AG04449 (cell line): ENCODE measurements at places on chromosomes 2 and 18.

DNA sequence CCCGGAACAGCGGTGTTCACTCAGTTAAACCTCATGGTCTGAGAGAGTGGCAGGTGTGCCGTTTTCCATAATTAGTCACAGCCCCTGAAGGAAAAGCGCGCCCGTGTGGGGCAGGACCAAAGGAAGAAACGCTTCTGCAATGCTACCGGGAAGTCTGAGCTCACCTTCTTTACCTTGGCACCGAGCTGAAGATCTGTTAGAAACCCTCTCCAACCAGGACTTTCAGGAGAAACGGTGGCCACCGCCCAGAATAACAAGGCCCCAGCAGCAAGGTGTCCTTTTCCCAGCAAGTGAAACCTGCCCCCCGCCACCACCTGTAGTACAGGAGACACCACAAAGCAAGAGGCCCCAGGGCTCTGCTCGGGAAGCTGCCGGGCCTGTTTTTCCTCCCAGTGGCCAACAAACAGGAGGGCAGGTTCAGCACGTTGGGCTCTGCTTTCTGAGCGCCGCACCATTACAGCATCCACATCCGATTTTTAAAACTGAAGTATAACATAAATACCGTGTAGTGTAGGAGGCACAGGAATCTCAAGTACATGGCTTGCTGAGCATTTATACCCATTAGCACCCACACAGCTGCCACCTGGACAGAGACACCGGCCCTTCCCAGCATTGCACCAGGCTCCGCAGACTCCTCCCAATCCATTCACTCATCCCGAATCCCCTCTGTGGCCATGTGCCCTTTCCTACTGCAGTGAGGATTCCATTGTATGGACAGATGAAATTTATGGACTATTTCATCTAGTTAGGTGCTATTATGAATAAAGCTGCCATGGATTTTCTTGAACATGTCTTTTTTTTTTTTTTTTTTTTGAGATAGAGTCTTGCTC lies 121.8 kb upstream of the RIOK3 start:
- DNase-seq = no peak

DNA sequence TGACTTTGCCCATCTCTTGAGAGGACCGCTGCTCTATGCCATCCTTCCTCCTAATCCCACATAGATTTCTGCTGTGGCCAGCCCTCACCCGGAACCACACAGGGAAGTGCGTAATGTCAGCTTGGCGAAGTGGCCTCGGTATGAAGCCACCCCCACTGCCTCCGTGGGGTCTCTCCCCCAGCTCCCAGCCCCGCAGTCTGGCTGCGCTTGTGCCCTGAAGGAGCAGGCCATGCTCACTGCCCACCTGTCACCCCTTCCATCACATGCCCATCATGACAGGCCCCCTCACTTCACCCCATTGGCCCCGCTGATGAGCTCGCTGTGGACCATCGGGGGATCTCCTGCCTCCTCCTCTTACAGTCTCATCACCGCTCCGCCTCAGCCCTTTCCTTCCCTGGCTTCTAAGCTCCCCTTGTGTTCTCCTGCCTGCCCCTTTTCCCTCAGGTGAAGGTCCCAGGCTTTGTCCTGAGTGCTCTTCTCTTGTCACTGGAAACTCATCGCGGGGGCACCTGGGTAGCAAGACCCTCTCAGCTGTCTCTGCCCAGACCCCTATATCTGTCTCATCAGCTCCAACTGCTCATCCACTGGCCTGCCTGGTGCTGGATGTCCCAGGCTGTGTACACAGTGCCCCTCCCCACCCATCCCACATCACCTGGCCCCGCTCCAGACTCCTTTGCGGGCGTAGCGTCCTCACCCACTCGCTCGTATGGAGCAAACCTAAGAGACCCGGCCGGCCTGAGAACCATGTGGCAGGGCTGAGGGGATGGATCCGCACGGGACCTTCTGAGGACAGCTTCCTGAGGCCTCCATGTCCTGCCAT lies 81.7 kb downstream of the GLI2 start:
- no peak for DNase-seq

DNA sequence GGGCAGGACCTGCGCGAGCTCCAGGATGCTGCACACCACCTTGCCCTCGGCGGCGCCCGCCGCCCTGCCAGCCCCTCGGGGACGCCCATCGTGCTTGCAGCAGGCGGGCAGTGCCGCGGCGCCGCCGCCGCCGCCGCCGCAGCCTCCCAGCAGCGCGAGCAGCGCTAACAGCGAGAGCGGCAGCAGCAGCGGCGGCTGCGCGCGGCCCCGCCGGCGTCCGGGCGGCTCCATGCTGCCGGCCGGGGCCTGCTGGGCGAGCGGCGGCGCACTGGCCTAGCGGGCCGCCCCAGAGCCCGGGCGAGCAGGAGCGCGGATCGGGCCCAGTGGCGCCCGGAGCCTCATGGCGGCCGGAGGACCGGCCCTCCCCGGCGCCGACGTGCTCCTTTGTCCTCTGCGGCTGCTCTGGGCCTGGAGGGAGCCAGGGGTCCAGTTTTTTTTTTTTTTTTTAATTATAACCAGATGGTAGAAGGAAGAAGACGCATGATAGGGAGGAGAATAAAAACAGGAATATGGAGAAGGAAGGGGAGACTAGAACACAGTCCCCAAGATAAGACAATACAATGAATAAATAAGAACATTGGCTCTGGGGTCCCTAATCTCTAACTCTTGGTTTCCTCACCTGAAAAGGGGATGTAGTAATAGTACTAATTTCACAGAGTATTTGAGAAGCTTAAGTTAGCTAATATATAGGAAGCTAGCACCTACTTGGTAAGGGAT lies 17.1 kb upstream of the ANKRD62 start:
- DNase-seq = no peak

GRCh38 chr2:97878865-97879264 lies 116.9 kb downstream of the TMEM131 start:
- DNase-seq = no peak

DNA sequence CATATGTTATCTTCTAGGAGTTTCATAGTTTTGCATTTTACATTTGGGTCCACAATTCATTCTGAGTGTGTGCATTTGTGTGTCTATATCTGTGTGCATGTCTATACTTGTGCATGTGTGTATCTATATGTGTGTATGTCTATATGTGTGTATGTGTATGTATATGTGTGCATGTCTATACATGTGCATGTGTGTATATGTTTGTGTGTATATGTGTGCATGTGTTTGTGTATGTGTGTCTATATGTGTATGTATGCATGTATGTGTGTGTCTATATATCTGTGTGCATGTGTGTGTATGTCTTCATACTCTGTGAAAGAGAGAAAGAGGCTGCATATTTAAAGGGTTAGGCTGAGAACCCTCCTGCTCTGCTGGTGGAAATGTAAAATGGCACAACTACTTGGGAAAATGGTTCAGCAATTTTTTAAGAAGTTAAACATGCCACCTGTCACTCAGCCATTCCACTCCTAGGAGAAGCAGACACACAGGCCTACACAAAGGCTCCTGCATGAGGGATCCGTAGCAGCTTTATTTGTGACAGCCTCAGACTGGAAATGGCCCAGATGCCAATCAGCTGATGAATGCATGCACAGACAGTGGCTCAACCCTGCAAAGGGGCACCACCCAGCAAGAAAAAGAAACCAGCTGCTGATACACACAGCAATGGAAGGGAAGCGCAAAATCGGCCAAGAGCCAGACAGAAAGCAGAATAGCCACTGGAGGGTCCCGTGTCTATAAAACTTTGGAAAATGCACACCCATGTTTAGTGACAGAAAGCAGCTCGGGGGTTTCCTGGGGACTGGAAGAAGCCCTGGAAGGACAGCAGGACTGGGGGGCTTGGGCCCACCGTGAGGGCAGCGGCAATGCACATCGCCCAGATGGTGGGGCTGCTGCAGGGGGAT lies 146.8 kb downstream of the SEPTIN10 start:
- DNase-seq = no peak

DNA sequence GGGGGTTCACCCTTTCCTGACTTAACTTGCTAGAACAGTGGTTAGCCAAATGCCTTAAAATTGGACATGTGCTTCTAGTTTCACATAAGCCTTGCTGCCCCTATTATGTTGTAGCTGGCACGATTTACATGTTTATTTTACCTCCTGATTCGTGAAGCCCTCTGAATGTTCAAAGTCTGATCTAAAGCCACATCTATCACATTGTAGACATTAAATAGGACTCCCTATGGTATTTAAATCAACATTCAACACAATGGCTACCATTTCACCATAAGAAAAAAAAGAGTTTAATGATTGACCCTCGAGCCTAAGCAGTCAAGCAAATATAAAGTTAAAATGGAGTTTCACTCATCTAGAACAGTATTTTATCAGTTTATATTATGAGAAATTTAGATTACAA lies 151.5 kb downstream of the GULP1 start:
- DNase-seq = no peak
